HEK293T (cell line): ENCODE measurements at places on chromosomes 7 and 10.
A peak's percentile ranks its signal among the peaks of the same experiment; 100 is the strongest.

- DNase-seq = peak; percentile 86
Measured at GRCh38 chr7:16753102-16753931, at the start of gene TSPAN13. Gene TSPAN13 (plus strand): TSS chr7:16753755. CDS start chr7:16753968, 213 bp downstream.

DNA sequence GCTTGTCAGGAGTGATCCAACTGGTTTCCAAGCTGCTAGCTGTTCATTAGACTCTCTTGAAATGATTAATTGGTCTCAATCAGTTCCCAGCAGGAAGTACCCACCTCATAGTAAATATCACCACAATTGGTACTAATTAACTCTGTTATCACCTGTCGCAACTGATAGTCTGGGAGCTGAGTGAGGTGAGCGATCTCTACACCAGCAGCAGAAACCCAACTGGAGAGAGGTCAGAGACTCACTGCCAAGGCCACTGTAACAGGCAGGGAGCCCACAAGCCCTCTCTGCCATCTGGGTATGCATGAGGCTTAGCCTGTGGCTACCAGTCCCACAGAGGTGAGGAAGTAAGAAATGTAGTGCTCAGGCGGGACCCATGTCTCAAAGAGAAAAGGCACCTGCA is 245.5 kb downstream of the DYNC1I1 start:
- DNase-seq = no peak

DNA sequence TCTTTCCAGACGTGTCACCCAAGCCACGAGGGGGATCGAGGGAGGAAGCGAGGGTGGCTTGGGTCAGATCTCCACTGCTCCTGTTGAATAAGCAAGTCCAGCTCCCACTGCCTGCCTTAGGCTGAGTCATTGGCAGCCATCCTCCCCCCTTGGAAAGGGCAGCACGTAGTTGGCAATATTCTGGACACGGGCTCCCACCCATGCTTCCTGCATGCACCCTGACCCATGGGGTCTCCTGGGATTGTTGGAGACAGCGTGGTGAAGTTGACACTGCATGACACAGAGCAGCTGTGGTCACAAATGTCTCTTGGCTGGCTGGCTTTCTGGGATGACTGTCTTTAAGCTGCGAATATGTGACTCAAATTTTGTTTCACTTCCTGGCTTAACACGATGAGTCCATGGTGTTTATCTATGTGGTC is 11.2 kb downstream of the BTBD16 start:
- DNase-seq = no peak

DNA sequence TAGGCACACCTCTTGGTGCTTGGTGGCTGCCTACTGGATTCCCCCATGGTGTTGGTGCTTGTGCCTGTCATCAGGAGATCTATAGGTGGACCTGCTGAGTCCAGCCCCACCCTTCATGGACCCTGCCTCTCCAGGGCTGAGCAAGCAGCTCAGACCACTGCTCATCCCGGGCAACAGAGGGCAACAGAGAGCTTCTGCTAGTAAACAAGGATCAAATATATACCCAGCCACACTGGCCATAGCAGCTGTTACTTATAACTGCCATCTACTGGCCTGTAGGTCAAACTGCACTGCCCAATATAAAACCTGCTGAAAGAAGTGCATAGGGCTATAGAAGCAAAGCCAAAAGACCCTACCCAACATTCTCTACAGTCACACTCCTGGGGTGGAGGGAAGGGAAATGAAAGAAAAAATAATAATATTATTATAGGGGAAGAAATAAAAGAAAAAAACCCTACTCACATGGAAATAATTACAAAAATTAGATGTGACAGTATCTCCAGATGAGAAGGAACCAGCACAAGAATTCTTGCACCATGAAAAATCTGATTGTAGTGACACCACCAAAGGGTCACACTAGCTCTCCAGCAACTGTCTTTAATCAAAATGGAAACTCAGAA is 54.9 kb upstream of the ZNF800 start:
- peak; percentile 60 for DNase-seq

DNA sequence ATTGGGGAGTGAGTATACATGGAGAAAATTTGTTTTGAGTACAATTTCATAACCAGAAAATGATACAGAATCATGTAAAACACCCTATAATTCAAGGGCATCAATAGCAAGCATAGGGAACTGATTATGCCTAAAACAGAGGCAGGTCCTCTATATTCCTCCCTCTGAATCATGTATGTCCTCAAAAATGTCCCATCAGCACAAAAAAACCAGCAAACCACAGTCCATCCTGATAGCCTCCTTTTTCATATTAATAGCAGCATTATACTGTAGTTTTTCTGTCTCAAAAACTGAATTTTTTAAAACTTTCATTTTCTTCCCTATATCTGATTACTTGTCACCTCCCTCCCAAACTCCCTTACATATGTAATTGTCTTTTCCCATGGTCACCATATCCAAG is 1057.3 kb downstream of the CNTNAP2 start:
- no peak for DNase-seq

- no peak for DNase-seq
Measured at GRCh38 chr10:101940916-101941315, 97.3 kb upstream of the KCNIP2 start.

- no peak for DNase-seq
Measured at GRCh38 chr7:110170841-110171240, 920.1 kb upstream of the LRRN3 start.

- no peak for DNase-seq
Measured at GRCh38 chr10:132897516-132898381, 44.6 kb downstream of the CFAP46 start.

GRCh38 chr10:110455446-110455845 is 42.3 kb upstream of the DUSP5 start:
- DNase-seq = no peak

GRCh38 chr10:101666083-101666482 is 28.9 kb downstream of the FBXW4 start:
- no peak for DNase-seq

DNA sequence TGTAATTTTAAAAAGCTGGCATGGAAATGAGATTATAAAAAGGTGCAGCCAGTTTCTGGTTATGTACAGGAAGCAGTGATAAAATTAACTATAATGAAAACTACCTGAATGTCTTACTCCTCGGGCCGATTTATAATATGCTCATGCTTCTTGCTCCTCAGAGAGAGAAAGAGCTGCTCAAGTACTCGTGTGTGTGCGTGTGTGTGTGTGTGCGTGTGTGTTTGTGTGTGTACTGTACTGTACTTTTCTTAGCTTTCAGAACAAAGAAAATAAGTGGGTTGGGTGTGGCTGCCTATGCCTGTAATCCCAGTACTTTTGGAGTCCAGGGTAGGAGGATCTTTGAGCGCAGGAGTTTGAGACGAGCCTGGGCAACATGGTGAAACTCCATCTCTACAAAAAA is 96.6 kb upstream of the NMT2 start:
- DNase-seq = no peak

DNA sequence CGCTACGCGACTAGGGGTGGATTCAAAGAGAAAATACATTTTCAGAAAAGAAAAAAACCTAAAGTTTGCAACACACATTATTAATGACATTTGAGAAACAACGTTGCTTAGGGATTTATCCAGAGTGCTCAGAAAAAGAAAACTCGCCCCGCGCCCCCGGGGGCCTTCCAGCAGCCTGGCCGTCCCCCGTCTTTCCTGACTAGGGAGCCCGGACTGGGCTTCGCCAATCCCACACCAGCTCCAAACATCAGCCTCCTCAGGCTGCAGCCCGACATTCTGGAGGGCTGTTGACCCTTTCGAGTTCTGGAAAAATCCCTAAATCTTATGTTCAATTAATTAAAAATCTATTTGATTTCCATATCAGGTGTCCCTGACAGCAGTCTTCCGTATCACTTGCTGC is 48.6 kb downstream of the CLEC2L start:
- DNase-seq = no peak

DNA sequence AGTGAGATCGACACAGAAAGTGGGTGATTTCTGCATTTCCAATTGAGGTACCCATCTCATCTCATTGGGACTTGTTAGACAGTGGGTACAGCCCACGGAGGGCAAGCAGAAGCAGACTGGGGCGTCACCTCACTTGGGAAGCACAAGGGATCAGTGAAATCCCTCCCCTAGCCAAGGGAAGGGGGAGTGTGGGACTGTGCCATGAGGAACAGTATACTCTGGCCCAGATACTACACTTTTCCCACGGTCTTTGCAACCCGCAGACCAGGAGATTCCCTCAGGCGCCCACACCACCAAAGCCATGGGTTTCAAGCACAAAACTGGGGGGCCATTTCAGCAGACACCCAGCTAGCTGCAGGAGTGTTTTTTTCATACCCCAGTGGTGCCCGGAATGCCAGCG is 99.8 kb downstream of the ODAD2 start:
- DNase-seq = no peak

DNA sequence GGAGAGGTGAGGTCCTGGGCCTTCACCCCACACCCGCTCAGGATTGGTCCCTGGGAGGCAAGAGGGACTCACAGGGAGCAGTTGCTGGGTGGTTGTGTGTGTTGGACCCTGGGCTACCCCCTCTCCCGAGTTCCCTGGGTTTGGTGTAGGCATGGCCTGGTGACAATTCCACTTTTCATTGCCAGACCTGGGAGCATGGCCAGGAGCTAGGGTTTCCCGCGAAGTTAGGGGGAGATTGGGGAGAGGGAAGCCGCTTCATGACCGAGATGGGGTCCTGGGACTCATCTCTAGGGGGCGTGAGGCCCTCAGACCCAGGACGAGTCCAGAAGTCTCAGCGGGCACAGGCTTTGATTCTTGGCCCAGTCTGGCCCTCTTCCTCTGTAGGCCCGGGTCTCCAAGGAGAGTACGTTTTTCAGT is 606 bp downstream of the PALD1 start:
- DNase-seq = peak; percentile 43

GRCh38 chr7:7639847-7640220 is 718 bp upstream of the UMAD1 start:
- DNase-seq = peak; percentile 14

DNA sequence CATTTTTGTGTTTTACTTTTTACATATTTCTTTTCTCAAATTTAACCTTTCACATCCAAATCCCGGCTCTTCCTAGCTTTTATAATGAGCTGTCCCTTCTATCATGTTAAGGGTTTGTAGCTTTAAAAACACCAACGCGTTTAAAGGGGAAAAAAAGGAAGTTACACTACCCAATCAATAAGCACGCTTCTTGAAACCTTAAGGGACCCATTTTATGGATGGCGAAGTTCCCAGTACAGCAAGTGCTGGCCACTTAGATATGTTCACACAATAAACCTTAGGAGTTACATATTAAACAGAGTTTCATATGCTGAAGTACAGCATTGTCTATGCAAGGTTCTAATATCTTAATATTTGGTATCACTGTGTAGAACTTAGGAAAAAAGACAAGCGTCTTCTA is 1.8 kb downstream of the GNG11 start:
- DNase-seq = no peak

DNA sequence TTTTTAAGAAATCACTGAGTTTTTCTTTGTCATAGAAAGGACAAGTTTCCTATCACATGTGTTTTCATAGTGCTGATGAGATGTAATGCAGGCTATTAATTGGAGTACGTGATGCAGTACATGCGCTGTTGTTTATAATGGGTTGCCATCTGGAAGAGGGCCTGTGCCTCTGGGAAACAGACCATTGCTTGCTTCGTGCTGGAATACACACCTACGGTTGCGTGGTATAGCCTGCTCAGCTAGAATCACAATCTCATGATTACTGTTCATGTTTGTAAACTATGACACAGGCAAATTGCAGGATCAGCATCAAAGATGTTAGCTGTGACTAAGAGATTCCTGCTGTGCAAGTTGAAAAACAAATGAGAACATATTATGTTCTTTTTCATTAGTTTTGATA is 107.2 kb upstream of the STEAP1B start:
- DNase-seq = no peak

DNA sequence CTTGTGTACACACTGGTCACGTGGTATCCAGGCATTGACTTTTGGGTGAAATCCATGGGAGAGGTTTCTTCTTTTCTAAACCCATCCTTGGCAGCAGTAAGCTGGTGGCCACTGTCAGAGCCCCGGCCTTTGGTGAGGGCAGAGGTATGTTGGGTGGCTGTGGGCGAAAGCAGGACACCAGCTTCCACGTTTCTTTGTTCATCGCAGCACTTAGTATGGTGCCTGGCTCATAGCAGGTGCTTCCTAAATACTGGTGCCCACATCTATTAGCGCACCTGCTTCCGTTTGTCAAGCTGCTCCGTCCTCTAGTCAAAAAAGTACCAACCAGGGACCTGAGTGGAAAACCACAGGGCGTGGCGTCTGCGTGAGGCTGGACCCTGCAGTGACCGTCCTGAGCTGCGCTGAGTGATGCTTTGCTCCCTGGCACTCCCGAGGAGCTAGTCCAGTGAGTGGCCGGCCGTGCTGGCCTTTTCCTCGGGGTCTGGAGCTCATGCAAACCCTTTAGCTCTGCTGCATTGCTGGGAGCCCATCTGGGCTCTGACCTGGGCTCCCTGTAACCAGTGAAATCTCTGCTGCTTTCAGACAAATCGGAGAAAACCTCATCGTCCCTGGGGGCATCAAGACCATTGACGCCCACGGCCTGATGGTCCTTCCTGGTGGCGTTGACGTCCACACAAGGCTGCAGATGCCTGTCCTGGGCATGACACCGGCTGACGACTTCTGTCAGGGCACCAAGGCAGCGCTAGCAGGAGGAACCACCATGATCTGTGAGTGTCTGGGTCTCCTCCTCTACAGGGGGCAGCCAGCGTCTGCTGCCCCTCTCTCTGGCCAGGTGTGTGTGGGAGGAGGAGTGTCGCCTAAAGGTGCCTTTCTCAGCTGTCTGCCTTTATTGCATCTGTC is 5.6 kb downstream of the DPYSL4 start:
- DNase-seq = no peak

- no peak for DNase-seq
Measured at GRCh38 chr10:22646388-22646853, 68.0 kb downstream of the PIP4K2A start.

GRCh38 chr7:139842401-139843210 is 13.5 kb downstream of the TBXAS1 start:
- no peak for DNase-seq

- DNase-seq = no peak
Measured at GRCh38 chr7:37085600-37085999, 361.3 kb upstream of the AOAH start.

GRCh38 chr10:102801978-102802377 is 35.2 kb downstream of the CYP17A1 start:
- no peak for DNase-seq
